Chondrocyte (in vitro differentiated cells): ENCODE measurements at places on chromosomes 1 and 21. TPM values are rescaled to one million over a fixed set of nuclear protein-coding genes. Genes with fewer than 3 reads are reported as not detected.

Gene ADGRL2
- 51.2 to 64.2 TPM (median 54.1 TPM) in 3 replicates for total RNA-seq

Gene CYP2J2
- total RNA-seq: 0.22 to 0.44 TPM (median 0.32 TPM) in 3 replicates

DNA sequence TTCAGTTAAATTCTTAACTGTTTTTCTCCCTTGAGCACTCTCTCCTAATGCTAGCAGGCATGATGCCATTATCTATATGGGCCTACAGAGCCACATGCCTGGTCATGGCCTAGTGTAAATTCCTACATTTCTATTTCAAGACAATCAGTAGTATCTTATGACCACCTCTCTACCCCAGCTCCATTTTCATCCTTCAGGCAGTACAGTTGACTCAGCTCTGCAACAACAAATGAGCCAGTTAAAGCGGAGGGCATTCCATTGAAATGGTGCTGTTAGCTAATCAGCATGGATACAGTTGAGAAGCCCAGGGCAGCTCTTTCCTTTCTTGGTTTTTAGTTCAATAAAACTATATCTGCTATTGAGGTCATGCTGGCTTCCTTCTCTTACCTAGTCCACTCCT, 150.0 kb downstream of the PPP1R12B start:
- no peak for DNase-seq

DNA sequence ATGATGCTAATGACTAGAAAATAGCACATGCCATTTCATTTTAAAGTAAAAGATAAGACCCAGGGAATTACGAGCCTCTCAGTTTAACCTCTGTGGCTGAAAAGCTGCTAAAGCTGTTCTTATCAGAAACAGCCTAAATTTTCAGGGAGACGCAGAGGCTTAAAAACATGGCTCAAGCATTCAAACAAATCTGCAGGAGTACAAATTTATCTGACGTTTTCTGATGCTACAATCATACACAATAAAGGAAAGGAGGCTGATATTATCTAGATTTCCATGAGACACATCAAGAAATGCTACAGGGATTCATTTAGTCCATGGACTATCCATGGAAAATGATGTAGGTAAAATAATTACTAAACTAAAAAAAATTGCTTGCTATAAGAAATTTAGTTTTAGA, 65.3 kb upstream of the SCYL3 start:
- no peak for DNase-seq

GRCh38 chr1:38029685-38030511, 16.7 kb downstream of the POU3F1 start:
- no peak for DNase-seq

DNA sequence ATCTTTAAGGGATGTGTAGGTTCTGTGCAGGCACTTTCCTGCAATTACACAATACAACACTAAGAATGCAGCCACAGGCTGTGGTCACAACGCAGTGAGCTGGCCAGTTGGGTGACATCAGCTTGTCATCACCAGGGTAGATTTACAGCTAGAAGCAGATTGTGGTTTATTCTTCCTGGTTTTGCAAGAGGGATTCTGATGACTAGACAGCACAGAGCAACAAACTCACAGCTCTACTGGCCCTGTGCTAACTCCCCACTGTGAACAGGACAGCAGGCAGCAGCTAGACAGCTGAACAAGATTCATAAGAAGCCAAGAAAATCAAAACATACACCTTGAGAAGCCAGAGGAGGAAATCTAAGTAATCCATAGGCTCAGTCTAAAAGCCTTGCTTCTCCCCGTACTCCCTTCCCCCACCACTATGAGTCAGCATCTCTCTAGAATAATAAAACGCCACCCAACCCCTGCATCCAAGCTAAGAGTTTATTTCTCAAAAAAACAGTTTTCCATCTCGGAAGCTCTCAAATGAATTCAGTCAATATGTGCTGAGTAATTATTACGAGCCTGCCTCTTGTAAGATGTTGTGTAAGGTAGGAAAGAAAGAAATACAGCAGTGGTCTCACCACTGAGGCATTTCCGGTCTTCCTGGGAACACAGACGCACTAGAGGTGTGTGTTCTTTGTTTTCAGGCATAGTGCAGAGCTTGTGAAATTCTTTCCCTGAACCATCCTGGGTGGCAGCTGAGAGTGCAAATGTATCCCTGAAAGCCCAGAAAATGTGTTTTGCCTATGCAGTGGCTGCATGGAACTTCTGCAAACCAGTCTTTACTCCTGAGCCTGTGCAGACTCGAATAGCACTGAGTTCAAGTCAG, 162.8 kb downstream of the NTPCR start:
- DNase-seq: no peak

DNA sequence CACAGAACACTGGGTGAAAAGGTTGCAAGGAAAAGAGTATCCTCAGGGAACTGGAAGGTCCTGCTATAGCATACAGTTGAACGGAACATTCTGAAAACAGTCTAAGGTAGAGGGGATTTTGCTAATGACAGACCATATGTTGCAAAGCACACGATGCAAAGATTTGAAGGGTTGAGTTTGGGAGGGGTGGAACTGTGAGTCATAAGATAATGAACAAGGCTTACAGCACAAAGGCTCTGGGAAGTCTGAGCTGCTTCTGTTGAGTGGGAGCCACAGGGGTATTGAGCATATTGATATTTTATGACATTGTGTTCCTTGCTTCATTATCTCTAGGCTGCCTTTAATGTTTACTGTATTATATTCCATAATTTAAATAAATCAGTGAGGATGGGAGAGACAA, 104.9 kb downstream of the PLPPR4 start:
- DNase-seq: no peak

Gene KCNJ15
- 0.21 to 0.80 TPM (median 0.27 TPM) in 3 replicates for total RNA-seq

DNA sequence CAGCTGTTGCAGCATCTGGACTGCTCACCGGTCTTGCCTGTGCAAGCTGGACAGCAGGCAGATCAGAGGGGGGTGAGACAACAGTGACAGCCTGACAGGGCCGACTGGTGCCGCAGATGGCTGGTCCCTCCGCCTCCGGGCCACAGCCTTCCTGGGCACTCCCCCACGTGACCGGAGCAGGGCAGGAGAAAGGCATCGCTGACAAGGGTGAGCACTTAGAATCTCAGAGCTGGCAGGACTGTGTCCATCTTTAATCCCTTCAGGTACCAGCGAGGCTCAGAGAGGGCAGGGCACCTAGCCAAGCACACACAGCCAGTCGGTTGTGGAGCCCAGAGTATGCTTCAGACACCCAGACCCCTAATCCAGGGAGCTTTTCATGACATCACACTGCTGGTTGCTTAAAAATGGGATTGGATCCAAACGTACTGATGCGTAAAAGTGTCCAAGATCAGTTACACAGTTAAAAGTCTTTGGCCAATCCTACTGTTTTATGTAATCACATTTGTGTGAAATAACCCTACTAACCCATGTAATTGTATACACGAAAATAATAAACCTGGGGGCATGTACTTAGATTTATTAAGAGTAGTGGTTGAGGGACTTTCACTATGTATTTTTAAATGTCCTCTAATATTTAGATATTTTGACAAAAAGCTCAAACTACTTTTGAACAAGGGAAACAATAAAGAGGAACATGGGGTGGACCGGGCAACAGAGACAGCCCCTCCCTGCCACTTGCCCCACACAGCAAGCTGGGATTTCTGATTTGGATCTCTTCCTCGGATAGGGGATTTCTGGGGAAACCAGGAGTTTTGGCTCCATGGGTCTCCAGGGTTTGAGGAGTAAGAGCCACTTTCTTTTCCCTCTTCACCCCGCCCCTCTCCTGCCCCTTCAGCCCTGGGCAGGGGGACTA, 758 bp upstream of the CNTN2 start:
- no peak for DNase-seq

DNA sequence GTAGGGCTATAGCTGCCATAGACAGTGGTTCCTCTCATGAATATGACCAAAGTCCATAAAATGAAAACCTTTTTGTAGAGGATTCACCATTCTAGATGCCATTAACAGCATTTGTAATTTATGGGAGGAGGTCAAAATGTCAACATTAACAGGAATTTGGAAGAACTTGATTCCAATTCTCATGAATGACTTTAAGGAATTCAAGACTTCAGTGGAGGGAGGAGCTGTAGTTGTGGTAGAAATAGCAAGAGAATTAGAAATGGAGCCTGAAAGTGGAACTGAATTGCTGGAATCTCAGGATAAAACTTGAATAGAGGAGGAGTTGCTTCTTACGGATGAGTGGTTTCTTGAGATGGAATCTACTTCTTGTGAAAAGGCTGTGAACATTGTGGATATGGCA, 65.4 kb upstream of the ESRRG start:
- no peak for DNase-seq

Gene ALPL
- 17.6 to 37.0 TPM (median 19.2 TPM) in 3 replicates for total RNA-seq

Gene PGM1
- 96.9 to 111 TPM (median 104 TPM) in 3 replicates for total RNA-seq

Gene REN
- not detected in 3 replicates for total RNA-seq

DNA sequence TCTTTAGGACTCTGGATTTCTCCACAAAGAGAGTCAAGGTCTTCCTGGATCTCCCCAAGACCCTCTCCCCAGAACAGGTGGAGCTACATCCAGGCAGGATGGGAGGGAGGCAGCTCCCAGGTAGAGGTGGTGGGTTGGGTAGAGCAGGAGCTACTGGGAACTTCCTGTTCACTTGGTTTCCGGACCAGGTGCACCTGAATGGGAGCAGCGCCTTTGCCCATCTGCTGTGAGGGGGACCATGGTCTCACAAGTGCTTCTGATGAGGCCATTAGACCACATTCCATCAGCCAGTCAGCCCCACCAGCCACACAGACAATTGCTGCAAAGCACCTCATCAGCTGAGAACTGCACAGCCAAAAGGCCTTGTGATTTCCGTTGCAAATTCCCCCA, 188.8 kb downstream of the MATN1 start:
- DNase-seq: no peak

GRCh38 chr1:178607718-178608408, 95.0 kb downstream of the TEX35 start:
- DNase-seq: no peak

DNA sequence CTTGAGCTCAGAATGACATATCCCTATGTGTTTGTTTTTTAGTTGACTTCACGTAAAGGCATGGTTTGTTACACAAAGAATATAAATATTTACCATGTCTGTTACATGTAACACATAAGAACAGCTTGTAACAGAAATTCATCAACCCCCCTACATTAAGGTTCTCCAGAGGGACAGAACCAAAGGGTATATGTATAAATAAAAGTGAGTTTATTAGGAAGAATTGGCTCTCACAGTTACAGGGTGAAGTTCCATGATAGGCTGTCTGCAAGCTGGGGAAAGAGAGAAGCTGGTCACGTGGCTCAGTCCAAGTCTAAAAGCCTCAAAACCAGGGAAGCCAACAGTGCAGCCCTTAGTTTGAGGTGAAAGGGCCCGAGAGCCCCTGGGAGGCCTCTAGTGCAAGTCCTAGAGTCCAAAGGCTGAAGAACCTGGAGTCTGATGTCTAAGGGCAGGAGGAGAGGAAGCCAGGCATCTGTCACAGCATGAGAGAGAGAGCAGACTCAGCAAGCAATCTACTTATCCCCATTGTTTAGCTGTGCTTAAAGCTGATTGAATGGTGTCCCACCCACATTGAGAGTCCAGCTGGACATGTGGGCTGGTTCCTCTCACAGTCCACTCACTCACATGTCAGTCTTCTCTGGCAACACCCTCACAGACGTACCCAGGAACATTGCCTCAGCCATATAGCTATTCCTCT, 15.8 kb downstream of the THRAP3 start:
- no peak for DNase-seq

DNA sequence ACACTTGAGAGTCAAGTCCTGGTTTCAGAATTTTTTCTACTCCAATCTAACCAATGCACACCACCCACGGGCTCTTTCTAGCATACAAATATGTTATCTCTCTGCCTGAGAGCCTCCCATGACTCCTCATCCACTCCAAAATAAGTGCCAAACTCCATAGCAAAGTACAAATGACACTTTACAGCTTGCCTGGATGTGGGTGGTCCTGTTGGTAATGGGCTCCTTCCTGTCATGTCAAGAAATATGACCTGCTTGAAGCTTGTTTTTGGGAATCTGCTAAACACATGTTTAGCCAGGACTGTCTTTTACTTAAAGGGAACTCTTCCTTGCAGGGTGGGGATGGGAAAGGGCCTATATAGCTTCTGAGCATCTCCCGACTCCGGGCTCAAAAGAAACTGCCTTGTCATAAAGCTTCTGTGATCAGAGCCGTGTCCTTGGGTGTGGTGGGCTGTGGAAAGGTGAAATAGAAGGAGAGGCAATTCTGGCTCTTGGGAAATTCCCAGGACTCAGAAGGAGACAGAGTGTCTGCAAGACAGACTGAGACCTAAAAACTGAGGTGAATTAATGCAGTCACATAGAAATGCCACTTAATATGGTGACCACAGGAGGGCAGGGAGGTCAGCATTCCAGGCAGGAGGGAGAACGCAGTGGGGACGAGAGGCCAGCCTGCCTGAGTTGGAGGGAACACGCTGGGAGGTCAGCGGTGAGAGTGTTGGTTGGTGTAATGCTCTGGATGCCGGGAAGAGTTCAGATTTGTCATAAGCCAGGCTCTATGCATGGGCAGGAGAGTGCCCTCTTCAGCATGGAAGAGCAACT, 6.1 kb upstream of the IGFN1 start:
- DNase-seq: no peak

GRCh38 chr21:37548521-37548981, 182.0 kb downstream of the DYRK1A start:
- DNase-seq: no peak

- DNase-seq: no peak
Observed at GRCh38 chr1:26602378-26602959, 72.9 kb downstream of the RPS6KA1 start.

Gene GJA9
- not detected in 3 replicates for total RNA-seq

Gene SERPINC1
- 0.22 to 0.51 TPM in 2 of 3 replicates, not detected in the other for total RNA-seq

DNA sequence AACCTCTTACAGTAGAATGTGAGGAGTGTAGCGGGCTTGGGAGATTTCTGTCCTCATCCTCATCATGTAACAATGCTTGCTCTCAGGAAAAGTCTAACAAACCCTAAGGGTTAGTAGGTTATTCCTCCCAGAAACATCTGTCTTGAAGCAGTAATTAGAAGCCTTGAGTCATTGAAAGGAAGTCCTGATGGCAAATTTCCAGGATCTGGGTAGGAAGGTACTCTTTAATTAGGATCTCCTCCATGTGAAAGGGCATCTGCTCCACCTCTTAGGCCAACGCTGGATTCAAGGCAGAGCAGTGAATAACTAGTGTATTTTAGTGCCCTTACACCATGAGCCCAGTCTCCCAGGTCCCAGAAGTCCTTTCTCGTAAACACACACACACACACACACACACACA, 106.6 kb upstream of the BARHL2 start:
- no peak for DNase-seq

DNA sequence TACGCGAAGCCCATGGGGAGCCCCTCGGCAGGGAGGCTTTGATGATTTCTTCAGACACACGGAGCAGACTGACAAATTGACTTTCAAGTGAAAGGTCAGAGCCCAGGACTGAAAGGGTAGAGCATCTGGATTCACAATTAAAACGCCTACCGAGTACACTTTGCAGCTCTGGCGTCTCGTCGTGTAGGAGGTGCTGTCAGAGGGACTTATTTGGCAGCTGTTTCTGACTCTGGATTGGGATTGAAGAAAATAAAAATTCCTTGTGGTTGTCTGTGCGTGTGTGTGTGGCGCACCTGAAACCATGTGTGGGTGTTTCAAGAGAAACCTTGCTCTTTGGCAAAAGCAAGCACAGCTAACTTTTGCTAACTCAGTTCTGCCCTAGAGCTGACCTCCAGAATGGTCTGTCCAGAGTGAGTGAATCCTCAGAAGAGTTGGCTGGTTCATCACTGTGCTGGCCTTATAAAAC, 348.7 kb downstream of the HLX start:
- DNase-seq: no peak

GRCh38 chr1:154154534-154155191, at the start of gene NUP210L:
TSS of gene NUP210L (minus strand) at chr1:154155073.
- DNase-seq: no peak

Gene HCRTR1
- 0.21 to 0.45 TPM in 2 of 3 replicates, not detected in the other for total RNA-seq

- DNase-seq: no peak
Observed at GRCh38 chr1:27567146-27567526, 36.8 kb downstream of the AHDC1 start.

- DNase-seq: no peak
Observed at GRCh38 chr1:204390751-204391466, 20.7 kb downstream of the PPP1R15B start.
